ENCODE measurements at places on chromosomes 16 and 17.
A peak's percentile ranks its signal among the peaks of the same experiment; 100 is the strongest.

- DNase-seq, result no peak
Measured at GRCh38 chr17:72501404-72502370, 380.9 kb downstream of the SOX9 start.

- DNase-seq, result no peak
Measured at GRCh38 chr17:78497115-78497540, 80.1 kb downstream of the DNAH17 start.

DNA sequence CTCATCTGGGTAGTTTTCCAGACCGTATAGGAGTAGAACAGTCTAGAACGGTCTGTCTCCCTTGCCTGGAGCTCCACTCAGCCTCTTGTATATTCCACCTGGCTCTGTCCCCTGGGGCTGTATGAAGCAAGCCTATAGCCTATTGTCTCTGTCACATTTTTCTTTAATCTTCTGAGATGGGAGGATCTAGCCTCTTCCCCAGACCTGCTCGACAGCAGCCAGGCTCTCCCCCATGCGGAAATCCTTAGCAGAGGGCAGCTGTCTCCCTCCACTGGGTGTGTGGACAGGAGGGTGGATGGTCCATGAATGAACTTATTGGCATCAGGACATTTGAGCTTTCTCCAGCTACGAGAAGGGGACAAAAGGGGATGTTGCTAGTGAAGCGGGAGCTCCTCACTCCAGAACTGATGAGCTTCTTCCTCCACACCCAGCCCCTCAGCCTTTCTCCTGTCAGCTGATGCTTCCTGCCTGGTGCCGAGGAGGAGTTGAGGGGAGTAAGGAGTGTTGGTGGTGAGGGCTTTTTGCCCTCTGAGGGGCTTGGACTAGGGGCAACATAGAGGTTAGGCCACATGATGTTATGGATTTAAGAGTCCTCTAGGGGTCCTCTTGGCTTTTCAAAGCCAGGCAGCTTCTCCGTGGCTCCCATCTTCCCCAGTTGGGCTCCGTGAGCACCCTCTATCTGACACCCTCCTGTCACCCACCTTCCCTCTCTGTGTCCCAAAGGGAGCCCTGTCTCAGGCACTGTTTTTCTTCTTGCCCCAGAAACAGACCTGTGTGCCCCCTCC, 28.0 kb downstream of the ARHGAP23 start:
- no peak for DNase-seq

DNA sequence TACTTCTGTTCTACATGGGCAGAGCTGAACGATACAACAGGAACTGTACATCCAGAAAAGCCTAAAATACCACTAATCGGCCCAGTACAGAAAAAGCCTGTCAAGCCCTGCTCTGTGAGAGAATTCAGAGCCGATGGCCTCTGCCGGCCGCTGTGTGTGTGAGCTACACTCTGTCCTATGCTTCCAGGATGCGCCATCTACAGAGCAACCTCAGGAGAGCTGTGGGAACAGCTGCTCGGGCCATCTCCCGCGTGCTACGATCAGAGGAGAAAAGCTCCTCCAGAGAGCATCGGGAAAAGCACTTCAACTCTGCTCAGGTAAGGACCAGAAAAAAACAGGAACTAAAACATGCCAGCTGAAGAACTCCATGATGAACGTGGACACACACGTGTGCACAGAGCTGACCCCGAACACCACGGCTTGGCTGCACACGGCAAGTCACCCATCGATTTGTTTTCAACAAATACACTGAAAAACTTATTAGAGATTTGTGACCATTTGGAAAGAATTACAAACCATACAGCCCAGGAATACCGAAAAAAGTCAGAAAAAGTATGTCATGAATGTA, 115.9 kb downstream of the ANKRD11 start:
- DNase-seq, result peak; percentile 49

GRCh38 chr17:44473367-44473766, 29.8 kb downstream of the GPATCH8 start:
- no peak for DNase-seq

- no peak for DNase-seq
Measured at GRCh38 chr17:32492264-32492589, 5.4 kb downstream of the CDK5R1 start.

GRCh38 chr17:49551221-49552069, 24.2 kb upstream of the NXPH3 start:
- no peak for DNase-seq

GRCh38 chr16:30443631-30444030, 2.0 kb downstream of the SEPHS2 start:
- no peak for DNase-seq

DNA sequence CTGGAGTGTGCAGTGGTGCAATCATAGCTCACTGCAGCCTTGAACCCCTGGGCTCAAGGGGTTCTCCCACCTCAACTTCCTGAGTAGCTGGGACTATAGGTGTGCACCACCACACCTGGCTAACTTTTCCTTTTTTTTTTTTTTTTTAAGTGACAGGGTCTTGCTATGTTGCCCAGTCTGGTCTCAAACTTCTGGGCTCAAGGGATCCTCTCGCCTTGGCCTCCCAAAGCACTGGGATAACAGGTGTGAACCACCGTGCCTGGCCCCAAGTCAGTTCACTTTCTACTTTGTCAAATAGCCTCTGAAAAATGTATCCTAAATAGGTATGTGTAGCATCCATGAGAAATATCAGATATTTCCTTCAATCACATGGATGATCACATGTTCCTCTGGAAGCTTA, 9.9 kb upstream of the NFAT5 start:
- DNase-seq, result no peak

- no peak for DNase-seq
Measured at GRCh38 chr16:49748322-49748721, 107.6 kb downstream of the ZNF423 start.

GRCh38 chr17:19645734-19646201, 2.8 kb upstream of the ALDH3A2 start:
- no peak for DNase-seq

GRCh38 chr16:10265770-10266615, 83.8 kb upstream of the GRIN2A start:
- no peak for DNase-seq

- no peak for DNase-seq
Measured at GRCh38 chr16:23716484-23716883, 3.5 kb upstream of the ERN2 start.

GRCh38 chr16:55100100-55100499, 169.4 kb downstream of the IRX5 start:
- no peak for DNase-seq

- DNase-seq, result no peak
Measured at GRCh38 chr17:62891659-62892058, 74.4 kb upstream of the TANC2 start.

DNA sequence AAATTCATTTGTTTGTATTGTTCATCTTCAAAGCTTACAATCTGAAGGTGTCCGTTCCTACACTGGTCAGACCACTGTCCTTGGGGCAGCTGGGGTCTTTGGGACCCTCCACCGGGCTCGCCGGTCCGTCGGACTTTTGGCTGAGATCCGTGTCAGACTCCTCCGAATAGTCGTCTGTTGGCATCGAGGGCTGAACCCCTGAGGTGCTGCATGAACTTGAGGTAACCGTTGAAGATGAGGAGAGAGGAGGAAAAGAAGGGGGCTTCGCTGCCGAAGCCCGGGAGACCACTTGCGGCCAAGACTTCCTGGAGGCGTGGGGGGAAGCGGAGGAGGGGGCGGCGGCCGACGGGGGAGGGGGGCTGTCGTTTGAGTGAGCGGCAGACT, 260.8 kb downstream of the ZFHX3 start:
- DNase-seq, result no peak

GRCh38 chr17:42183741-42184711, 1.2 kb downstream of the HCRT start:
- no peak for DNase-seq

GRCh38 chr17:62800585-62800984, 7.5 kb downstream of the MARCHF10 start:
- DNase-seq, result no peak

- no peak for DNase-seq
Measured at GRCh38 chr17:72191921-72192799, 71.3 kb downstream of the SOX9 start.

- no peak for DNase-seq
Measured at GRCh38 chr17:59366040-59366757, 34.7 kb downstream of the YPEL2 start.

GRCh38 chr17:17959520-17960361, 12.5 kb downstream of the TOM1L2 start:
- DNase-seq, result no peak

DNA sequence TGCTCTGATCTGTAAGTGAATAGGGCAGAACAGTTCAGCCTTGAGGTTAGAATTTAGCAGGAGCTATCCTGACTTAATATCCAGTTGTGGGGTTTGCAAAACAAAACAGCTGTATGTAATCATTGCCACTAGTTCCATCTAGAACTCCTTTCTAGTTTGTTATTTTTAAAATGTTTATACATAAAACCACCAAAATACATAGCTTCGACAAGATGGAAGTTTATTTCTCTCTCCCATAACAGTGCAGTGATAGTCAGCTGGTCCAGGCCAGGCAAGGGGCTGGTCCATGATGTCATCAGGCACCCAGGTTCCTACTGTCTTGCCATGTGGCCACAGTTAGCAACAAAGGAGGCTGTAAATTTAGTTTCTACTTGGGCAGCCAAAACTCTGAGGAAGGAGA, 10.5 kb upstream of the PLK1 start:
- no peak for DNase-seq

- DNase-seq, result no peak
Measured at GRCh38 chr17:34067011-34067410, 188.1 kb upstream of the CCL2 start.

- DNase-seq, result no peak
Measured at GRCh38 chr16:84789431-84789830, 30.4 kb upstream of the CRISPLD2 start.

- DNase-seq, result no peak
Measured at GRCh38 chr16:57865746-57866528, 63.6 kb upstream of the KIFC3 start.

GRCh38 chr16:75620326-75621169, 2.5 kb downstream of the ADAT1 start:
- DNase-seq, result no peak

DNA sequence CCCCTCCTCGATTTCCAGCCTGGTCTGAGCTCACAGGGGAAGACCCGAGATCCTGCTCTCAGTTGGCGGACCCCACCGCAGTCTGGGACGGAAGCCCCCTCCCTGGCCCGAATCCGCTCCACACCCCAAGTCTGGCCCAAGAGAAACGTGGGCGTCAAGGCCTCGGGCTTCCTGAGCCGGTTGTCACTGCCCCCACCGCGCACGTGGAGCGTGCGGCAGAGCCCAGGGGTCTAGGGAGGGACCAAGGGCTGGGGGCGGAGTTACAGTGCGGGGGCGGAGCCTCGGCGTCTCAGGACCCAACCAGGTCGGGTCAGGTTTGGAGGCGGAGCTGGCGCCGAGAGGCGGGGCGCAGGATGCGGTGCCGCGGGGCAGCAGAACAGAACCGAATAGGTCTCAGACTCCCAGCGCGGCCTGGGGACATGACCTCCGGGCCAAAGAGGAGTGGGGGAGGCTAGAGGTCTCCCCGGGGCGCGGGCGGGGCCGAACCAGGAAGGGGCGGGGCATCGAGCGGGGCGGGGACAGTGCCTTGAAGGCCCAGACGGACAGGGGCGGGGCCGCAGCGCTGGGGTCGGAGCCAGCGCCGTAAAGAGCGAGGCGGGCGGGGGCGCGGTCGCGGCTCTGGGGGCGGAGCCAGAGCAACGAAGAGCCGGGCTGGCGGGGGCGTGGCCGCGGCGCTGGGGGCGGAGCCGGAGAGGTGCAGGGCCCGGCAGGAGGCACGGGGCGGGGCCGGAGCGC, 431 bp upstream of the ZFPM1 start:
- peak; percentile 64 for DNase-seq

DNA sequence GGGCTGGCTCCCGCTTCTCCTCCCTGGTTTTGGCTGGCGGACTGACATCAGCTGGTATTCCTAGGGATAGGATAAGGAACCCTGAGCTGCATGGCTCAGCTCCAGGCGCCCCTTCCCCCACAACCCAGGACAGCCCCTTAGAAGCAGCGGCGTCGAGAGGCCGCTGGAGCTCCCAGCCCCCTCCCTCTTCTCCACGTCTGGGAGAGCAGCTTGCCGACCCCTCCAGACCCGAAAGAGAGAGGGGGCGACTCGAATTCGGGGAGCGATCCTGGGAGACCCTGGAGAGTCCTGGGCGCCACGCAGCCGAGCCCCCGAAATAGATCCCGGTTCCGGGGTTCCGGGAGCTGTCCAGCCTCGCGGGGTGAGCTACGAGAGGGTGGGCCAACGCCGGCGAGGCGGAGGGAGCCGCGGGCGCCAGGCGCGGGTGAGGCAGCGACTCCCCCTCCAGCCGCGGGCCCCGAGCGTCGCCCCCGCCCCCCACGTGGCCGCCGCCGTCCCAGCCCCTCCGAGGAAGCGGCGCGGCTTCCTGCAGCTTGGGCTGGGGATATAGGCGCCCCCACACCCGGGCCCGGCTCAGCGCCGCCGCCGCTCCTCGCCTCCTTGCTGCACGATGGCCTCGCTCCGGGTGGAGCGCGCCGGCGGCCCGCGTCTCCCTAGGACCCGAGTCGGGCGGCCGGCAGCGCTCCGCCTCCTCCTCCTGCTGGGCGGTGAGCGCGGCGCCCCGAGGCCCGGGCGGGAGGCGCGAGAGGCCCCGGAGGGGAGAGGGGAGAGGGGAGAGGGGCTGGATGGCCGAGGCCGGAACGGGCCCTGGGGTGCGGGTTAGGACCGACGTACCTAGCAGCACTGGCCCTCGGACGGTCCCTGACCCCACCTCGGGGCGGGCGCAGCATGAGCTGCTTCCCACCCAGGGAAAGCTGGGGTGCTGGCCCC, at the start of gene RAMP2:
RAMP2 (plus strand) TSS at position 576 of the 930 bp plus-strand sequence; CDS start at position 611, 35 bp downstream.
- DNase-seq, result no peak

GRCh38 chr16:89156740-89157645, 14.6 kb upstream of the CDH15 start:
- DNase-seq, result no peak

- DNase-seq, result no peak
Measured at GRCh38 chr16:28189245-28189644, 22.5 kb downstream of the XPO6 start.

- DNase-seq, result no peak
Measured at GRCh38 chr16:23803591-23804123, 32.1 kb upstream of the PRKCB start.

DNA sequence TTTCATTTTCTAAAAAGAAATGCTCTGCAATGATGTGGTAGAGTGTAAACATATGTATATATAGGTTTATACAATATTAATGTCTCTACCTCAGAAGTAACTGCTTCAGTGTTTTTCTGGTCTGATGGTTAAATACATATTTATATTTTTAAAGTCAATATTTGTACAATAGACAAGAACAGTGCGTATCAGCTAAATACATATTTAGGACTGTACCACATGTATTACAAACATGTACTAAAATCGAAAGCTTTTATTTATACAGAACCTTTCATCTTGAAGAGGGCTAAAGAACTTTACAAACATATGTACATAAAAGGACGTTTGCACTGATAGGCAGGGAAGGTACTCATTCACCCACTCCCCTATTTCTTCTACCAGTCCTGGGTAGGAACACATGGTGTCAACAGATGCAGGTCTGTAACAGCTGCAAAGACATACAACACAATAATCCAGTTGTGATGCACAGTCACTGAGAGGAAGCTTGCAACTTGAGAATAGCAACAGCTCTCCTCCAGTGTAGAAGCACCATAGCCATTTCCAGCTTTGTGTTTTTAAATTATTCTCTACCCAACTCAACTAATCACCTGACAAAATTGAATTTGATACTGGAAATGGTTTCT, 206.9 kb upstream of the C17orf78 start:
- DNase-seq, result no peak

- DNase-seq, result no peak
Measured at GRCh38 chr17:10198509-10199249, at the start of gene GAS7. Gene GAS7 (minus strand): TSS chr17:10198606.
